Activated T-helper 2 cell treated with anti-CD3 and anti-CD28 coated beads, Interferon-gamma antibody, Interleukin-2, Interleukin-4, amounts not matched to agents 10 μg/mL and 5 μg/mL and 100 μg/mL, durations not matched to agents 14 hours and 24 hours and 36 hours (primary cell): ENCODE measurements at places on chromosomes 1 and 21. TPM values are rescaled to one million over a fixed set of nuclear protein-coding genes. Genes with fewer than 3 reads are reported as not detected.

The NTNG1 gene
- not detected in 2 replicates for total RNA-seq

GRCh38 chr1:12141163-12141850 lies 25.5 kb upstream of the TNFRSF1B start:
- no peak overlapping the region for H3K27ac ChIP-seq
- no peak for DNase-seq
- peaks cover 29% of the 10 kb centered on the region for H3K36me3 ChIP-seq
- H3K4me1 ChIP-seq, result peaks cover 18% of the 10 kb centered on the region

- H3K4me1 ChIP-seq, result no peaks in the 10 kb centered on the region
- no peak overlapping the region for H3K27ac ChIP-seq
- H3K4me3 ChIP-seq, result no peak overlapping the region
Measured at GRCh38 chr1:156533568-156534220, 33.1 kb upstream of the MEF2D start.

- DNase-seq, result no peak
- H3K27me3 ChIP-seq, result peaks cover 35% of the 10 kb centered on the region
- no peak within 1 kb of the TSS for H3K4me3 ChIP-seq
- H3K27ac ChIP-seq, result no peak within 1 kb of the TSS
- no peaks in the 10 kb centered on the region for H3K4me1 ChIP-seq
- no peaks in the 10 kb centered on the region for H3K36me3 ChIP-seq
Measured at GRCh38 chr1:47023268-47024140, at the start of gene CYP4X1. CYP4X1 (plus strand) TSS chr1:47023669; CDS start chr1:47023818, 149 bp downstream.

The DMBX1 gene
- not detected in 2 replicates for total RNA-seq

DNA sequence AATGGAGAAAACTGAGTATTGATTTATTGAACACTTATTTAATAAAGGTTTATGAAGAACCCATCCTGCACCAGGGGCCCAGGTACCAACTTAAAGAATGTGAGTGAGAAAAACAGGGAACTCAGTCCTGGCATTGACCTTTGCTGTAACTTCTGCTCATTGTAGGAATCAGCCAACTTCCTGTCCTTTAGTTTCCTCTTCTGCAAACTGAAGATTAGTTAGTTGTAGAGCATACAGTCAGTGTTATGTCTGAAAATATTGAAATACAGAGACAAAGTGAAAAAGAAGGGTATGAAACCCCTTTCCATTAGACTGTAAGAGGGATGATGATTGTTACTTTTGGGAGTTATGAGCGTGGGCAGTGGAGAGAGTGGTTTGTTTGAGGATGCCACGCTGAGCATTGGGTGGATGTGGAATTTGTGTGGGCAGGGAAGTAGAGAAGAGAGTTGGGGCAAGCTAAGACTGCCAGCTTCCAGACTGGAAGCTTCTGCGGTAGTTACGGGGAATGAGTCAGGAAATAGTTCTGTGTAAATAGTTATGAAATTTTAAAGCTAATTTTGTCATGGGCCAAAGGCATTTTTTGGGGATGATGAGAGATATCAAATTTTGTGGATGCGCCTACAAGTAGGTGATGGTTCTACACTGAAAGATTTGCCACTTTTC lies 89.2 kb downstream of the GPR88 start:
- H3K36me3 ChIP-seq, result no peaks in the 10 kb centered on the region
- H3K4me1 ChIP-seq, result peaks cover 19% of the 10 kb centered on the region
- H3K4me3 ChIP-seq, result no peak overlapping the region
- no peak overlapping the region for H3K27ac ChIP-seq
- H3K27me3 ChIP-seq, result peaks cover 8% of the 10 kb centered on the region

The OR6N1 gene
- total RNA-seq, result not detected in 2 replicates

DNA sequence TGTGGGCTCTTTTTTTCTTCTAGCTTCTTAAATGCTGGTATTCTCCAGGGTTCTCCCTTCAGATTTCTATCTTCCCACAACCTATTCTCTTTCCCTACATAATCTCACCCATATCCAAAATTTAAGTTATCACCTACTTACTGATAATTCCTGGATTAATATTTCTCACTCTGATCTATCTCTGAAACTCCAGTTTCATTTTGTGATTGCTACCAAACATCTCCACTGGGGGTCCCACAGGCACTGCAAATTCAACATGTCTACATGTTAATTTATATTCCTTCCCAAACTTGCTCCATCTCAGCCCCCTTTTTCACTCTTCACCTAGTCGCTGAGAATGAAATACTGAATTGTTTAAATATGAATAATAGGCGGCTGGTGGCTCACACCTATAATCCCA lies 9.9 kb upstream of the C1orf141 start:
- H3K36me3 ChIP-seq, result no peaks in the 10 kb centered on the region
- H3K4me3 ChIP-seq, result no peak overlapping the region
- no peaks in the 10 kb centered on the region for H3K27me3 ChIP-seq
- DNase-seq, result no peak

GRCh38 chr21:29419422-29419821 lies 120.7 kb downstream of the BACH1 start:
- no peaks in the 10 kb centered on the region for H3K4me1 ChIP-seq
- H3K4me3 ChIP-seq, result no peak overlapping the region

GRCh38 chr1:66207484-66207883 lies 326.5 kb upstream of the SGIP1 start:
- no peak for DNase-seq
- no peaks in the 10 kb centered on the region for H3K36me3 ChIP-seq
- no peak overlapping the region for H3K27ac ChIP-seq
- no peaks in the 10 kb centered on the region for H3K4me1 ChIP-seq

The TIAM1 gene
- 110 and 114 TPM in 2 replicates for total RNA-seq

- peaks cover 3% of the 10 kb centered on the region for H3K4me1 ChIP-seq
- H3K4me3 ChIP-seq, result no peak overlapping the region
- DNase-seq, result no peak
- H3K27me3 ChIP-seq, result peaks cover 10% of the 10 kb centered on the region
Measured at GRCh38 chr1:26009796-26010447, 11.7 kb upstream of the EXTL1 start.

GRCh38 chr1:52424231-52424636 lies 19.8 kb downstream of the PRPF38A start:
- peaks cover 60% of the 10 kb centered on the region for H3K36me3 ChIP-seq
- no peaks in the 10 kb centered on the region for H3K27me3 ChIP-seq
- peak overlapping the region; percentile 54 for H3K4me3 ChIP-seq
- peaks cover 37% of the 10 kb centered on the region for H3K4me1 ChIP-seq
- peak; percentile 18 for DNase-seq
- H3K27ac ChIP-seq, result peak overlapping the region; percentile 91

- DNase-seq, result no peak
- no peaks in the 10 kb centered on the region for H3K4me1 ChIP-seq
- H3K4me3 ChIP-seq, result no peak overlapping the region
- no peak overlapping the region for H3K27ac ChIP-seq
- H3K27me3 ChIP-seq, result no peaks in the 10 kb centered on the region
Measured at GRCh38 chr1:67952071-67952470, 98.4 kb downstream of the DIRAS3 start.

The KLHDC9 gene
- not detected in 2 replicates for total RNA-seq

The GBP2 gene
- 71.9 and 74.1 TPM in 2 replicates for total RNA-seq

DNA sequence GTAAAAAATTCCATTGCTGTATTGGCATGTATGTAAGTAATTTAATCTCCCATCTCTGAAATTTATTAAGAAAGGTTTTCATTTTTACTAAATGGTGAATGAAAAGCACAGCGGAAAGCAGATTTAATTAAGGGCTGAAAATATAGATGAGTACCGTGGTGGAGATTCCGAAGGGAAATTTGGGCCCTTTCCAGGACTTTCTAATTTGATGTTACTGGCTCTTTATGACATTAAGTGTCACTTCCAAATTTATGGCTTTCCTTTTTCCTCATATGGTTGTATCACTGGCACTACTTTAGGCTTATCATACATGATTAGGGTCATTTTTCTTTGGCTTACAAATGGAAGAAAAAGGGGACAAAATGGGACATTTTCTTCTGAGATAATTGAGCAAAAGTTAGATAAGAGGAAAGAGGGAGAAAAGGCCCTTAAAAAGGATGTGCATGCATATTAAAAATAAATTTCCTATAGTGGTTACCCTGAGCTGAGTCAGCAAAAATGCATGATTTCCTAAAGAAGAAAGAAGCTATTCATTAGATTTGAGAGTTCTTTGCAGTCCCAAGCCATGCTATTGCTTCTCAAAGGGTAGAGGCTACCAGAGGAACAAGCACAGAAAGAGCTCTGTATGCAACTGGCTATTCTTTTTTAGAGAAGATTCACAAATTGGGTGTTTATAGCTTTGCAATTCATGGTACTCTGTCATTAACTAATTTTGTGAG lies 74.9 kb upstream of the CNIH3 start:
- no peak overlapping the region for H3K4me3 ChIP-seq
- H3K36me3 ChIP-seq, result no peaks in the 10 kb centered on the region
- peaks cover 29% of the 10 kb centered on the region for H3K4me1 ChIP-seq
- peaks cover 20% of the 10 kb centered on the region for H3K27me3 ChIP-seq
- no peak for DNase-seq

The GIPC2 gene
- total RNA-seq, result 0.07 and 0.09 TPM in 2 replicates

The TMPRSS3 gene
- 81.0 and 88.1 TPM in 2 replicates for total RNA-seq

GRCh38 chr1:221788466-221788865 lies 46.6 kb upstream of the DUSP10 start:
- no peaks in the 10 kb centered on the region for H3K36me3 ChIP-seq
- no peak for DNase-seq
- H3K27me3 ChIP-seq, result no peaks in the 10 kb centered on the region
- no peak overlapping the region for H3K4me3 ChIP-seq

DNA sequence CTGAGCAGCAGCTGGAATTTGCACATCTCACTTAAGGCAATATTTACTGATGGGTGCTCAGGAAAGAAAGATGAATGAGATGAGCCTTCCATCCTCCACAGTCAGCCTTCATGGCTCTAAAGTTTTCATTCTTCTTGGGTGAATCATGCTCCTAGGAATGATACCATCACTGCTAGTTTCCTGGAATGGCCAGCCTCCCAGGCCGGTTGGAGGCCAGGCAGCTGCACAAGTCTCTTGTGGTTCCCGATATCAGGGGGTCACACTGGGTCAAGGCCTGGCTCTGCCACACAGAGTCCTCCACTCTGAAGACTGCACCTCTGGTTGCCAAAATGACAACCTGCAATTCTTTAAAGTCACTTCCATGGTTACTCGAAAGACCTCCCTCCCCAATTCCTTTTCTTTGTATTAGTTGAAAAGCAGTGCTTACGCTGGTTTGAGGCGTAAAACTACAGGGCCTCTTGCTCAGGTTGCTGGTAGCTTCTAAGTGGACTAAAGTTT lies 46.2 kb upstream of the PALMD start:
- H3K27me3 ChIP-seq, result no peaks in the 10 kb centered on the region
- H3K27ac ChIP-seq, result no peak overlapping the region
- no peaks in the 10 kb centered on the region for H3K36me3 ChIP-seq
- no peaks in the 10 kb centered on the region for H3K4me1 ChIP-seq
- no peak overlapping the region for H3K4me3 ChIP-seq

The HAO2 gene
- not detected in 2 replicates for total RNA-seq

The KLF17 gene
- not detected in 2 replicates for total RNA-seq

The ARHGEF10L gene
- total RNA-seq, result 0.05 TPM in 1 of 2 replicates, not detected in the other

DNA sequence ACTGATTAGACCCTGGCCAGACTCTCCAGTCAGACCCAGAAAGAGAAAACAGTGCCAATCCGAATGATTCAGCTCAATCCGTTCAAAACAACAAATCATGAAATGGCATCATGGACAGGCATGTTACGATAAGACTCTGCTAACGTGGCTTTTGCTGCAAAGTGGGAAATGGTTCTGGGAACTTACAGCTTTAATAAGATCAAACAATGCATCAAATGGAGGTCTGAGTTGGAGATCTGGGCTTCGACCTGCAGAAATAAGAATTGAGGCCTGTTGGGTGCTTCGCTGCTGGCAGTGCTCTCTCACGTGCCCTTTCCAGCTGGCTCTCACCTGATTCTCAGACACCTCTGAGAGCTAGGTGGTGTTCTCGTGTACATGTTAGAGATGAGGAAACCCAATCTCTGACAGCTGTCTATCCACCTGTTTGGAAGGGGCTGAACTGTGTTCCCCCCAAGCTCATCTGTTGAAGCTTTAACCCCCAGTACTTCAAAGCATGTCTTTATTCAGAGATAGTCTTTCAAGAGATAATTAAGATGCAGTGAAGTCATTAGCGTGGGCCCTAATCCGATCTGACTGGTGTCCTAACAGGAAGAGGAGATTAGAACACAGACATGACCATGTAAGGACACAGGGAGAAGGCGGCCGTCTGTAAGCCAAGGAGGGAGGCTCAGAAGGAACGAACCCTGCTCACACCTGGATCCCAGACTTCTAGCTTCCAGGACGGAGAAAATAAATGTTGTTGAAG lies 45.5 kb upstream of the ETS2 start:
- no peak overlapping the region for H3K4me3 ChIP-seq
- no peak overlapping the region for H3K27ac ChIP-seq
- H3K36me3 ChIP-seq, result peaks cover 5% of the 10 kb centered on the region
- H3K27me3 ChIP-seq, result peaks cover 2% of the 10 kb centered on the region
- no peak for DNase-seq

The ENAH gene
- total RNA-seq, result 0.11 and 0.14 TPM in 2 replicates

- peak overlapping the region; percentile 76 for H3K27ac ChIP-seq
- H3K4me1 ChIP-seq, result peaks cover 31% of the 10 kb centered on the region
- H3K27me3 ChIP-seq, result peaks cover 4% of the 10 kb centered on the region
- no peaks in the 10 kb centered on the region for H3K36me3 ChIP-seq
- DNase-seq, result no peak
Measured at GRCh38 chr1:88661188-88661587, 22.9 kb upstream of the PKN2 start.

- no peak overlapping the region for H3K4me3 ChIP-seq
- no peak overlapping the region for H3K27ac ChIP-seq
- H3K4me1 ChIP-seq, result peaks cover 1% of the 10 kb centered on the region
- H3K36me3 ChIP-seq, result no peaks in the 10 kb centered on the region
- no peak for DNase-seq
Measured at GRCh38 chr1:232611834-232612233, 18.1 kb downstream of the SIPA1L2 start.

DNA sequence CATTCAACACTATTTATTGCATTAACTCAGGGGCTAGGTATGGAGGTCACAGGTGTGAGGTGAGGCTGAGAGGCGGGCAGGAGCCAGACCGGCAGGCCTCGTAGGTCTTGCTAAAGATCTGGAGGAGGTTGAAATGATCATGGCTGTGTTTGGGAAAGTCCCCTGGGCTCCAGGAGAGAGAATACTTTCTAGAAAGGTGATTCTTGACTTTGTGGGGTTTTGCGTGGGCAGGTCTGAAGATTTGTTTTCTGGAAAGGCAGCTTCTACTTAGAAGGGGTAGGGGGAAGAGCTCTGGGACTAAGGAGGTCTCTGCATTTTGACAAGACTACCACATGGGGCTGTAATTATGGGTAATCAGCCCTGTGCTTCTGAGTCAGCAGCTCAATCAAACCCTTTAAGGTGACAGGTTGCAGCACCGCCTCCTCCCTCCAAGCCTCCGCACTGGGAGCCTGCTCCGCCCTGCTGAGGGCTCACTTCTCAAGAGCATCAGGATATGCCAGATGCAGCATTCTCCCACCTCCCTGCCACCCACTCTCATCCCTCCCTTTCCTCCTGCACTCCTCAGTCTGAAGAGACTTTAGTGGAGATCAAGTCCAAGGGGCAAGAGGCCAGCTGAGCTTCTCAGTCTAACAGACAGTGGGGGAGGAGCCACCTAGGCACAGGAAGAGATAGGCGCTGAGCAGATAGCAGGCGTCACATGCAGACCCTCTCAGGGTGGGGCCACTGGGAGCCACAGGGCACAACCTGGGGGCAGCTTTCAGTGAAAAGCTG lies 30.5 kb downstream of the SLC30A1 start:
- no peaks in the 10 kb centered on the region for H3K4me1 ChIP-seq
- H3K27me3 ChIP-seq, result peaks cover 6% of the 10 kb centered on the region
- DNase-seq, result no peak
- H3K27ac ChIP-seq, result no peak overlapping the region
- H3K4me3 ChIP-seq, result no peak overlapping the region
- H3K36me3 ChIP-seq, result no peaks in the 10 kb centered on the region
